Stimulated activated naive CD8-positive, alpha-beta T cell treated with anti-CD3 and anti-CD28 coated beads, Interleukin-15, amount 100 ng/mL, for 72 hours (primary cell): ENCODE measurements at places on chromosomes 16 and 17.

DNA sequence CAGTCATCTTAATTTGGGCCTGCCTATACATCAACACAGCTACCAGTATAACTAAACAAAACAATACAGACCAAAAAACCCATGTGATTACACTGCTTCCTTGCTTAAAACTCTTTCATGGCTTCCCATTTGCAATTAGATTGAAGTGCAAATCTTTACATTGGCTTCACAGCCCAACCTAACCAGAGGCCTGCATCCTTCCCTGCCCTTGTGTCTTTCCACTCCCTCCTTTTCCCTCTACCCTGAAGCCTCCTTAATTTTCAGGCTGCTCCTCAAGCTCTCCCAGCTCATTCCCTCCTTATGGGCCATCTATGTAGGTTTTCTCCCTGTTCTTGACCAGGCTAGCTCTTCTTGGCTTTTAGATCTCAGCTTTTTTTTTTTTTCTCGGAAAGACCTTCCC lies 147.8 kb downstream of the TOX3 start:
- no peak for DNase-seq

- DNase-seq: no peak
These were observed 1.2 kb downstream of the ZC3H7A start for GRCh38 chr16:11795887-11796226.

DNA sequence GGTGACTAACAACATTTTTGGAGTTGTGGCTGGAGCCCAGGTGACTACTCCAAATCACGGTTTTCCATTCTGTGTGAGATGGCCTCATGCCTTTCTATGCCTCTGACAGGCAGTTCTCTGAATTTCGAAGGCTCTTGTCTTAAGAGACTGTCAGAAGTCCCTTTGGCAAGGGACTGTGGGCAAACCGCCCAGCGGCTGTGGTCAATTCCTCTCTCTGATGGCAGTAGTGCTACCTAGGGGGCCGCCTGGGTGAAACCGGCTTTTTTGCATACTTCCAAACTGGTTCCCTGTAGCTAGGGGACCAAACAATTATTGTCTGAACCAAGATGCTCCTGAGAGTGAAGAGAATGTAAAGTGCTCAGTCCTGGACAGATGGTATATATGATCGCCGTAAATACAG lies 86.3 kb downstream of the SDR42E1 start:
- no peak for DNase-seq

DNA sequence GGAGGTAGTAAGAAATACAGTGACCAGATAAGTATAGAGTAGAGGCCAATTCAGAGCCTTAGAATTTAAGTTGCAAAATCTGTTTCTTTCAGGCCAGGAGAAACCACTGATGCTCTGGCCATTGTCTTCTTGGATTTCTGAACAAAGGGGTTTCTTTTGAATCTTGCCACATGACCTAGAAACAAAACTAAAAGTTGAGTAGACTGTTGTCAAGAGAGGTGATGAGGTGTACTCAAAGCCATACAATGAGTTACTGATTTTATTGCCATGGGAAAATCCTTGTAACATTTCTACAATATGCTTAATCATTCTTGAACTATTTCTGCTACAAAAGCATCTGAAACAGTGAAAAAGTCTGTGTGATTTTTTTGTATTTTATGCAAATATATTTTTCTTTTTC lies 881.3 kb downstream of the CDH11 start:
- no peak for DNase-seq

- no peak for DNase-seq
These were observed 8.7 kb downstream of the CYBC1 start for GRCh38 chr17:82441691-82442487.

GRCh38 chr17:52546493-52546892 lies 388.0 kb upstream of the CA10 start:
- DNase-seq: no peak

DNA sequence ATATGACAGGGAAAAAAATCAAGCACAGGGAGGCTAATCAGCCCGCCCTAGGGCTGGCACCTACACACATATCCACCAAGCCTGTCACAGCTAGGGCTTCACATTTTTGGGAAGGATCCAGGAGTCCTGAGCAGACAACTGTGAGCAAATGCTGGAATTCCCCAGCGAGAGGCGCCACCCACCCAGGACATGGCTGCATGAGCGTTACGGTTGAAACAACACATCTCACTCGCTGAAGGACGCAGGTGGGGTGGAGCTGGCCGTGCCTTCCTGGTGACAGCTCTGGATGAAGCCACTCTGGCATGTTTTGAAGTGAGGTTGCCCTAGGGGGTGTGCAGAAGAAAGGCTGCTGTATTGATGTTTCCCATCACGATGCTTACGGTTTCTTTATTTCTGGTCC lies 315.1 kb upstream of the EEF2KMT start:
- DNase-seq: no peak

DNA sequence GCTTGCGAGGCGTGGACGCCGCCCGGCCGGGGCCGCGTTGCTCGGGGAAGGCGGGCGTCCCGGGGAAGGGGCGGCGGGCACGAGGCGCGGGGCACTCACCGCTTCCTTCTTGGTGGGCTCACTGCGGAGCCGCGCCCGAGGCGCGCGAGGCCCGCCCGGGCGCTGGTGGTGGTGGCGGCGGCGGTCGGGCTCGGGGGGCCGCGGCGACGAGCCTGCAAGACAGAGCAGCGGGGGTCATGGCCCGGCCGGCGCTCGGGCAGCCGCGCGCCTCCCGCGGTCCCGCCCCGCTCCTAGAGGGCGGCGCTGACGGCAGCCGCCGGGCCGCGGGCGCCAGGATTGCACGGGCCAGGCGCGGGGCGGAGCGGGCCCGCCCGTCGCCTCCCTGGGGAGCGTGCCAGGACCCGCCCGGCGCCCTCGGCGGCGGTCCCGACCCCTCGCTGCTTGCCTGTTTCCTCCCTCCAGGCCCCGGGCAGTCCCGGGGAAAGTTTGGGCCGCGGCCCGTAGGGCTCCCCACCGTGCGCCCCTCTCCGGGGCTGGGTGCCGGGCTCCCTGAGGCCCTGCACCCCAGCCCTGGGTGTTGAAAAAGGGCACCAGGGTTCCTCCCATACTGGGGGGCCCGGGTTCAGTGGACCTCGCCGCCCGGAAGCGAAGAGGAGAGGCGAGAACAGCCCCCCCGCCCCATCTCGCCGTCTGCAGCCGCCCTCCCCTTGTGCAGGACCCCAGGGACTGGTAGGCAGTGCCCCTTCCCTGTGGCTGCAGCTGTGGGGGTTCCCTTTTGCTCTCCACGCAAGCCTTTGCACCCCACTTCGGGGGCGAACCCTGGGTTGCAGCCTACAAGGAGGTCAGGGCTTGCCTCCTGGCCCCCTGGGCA lies at the start of gene C16orf74:
Gene C16orf74, minus strand, starts transcription at position 270 of the 871 bp plus-strand sequence. CDS start 15,879 bp downstream, outside the sequence.
- DNase-seq: no peak

- DNase-seq: no peak
These were observed 245.0 kb upstream of the CDH5 start for GRCh38 chr16:66121466-66121865.

GRCh38 chr17:49015924-49016774 lies 19.0 kb downstream of the IGF2BP1 start:
- no peak for DNase-seq

GRCh38 chr17:74199306-74200092 lies 4.0 kb upstream of the RPL38 start:
- DNase-seq: peak; percentile 72

GRCh38 chr17:36008998-36009665 lies 7.8 kb upstream of the CCL15 start:
- DNase-seq: no peak

DNA sequence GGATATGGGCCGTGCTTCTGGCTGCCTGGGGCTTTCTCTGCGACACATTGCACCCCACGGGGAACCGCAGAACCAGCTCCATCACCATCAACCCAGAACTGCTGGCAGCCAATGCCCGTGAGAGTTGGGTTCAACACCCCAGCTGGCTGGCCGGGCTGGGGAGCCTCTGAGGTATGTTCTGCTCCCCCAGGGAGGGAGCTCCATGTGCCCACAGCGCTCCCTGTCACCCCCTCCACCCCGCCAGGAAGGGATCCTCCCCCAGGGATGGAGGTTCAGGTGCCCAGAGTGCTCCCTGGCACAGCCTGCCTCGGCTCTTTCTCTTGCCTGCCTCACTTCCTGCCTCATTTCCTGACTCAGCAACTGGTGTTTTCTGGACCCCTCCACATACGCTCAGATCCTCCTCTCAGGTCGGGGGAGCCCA lies 24.2 kb upstream of the MPRIP start:
- no peak for DNase-seq

GRCh38 chr17:77323413-77324171 lies 182.8 kb downstream of the SEC14L1 start:
- no peak for DNase-seq

DNA sequence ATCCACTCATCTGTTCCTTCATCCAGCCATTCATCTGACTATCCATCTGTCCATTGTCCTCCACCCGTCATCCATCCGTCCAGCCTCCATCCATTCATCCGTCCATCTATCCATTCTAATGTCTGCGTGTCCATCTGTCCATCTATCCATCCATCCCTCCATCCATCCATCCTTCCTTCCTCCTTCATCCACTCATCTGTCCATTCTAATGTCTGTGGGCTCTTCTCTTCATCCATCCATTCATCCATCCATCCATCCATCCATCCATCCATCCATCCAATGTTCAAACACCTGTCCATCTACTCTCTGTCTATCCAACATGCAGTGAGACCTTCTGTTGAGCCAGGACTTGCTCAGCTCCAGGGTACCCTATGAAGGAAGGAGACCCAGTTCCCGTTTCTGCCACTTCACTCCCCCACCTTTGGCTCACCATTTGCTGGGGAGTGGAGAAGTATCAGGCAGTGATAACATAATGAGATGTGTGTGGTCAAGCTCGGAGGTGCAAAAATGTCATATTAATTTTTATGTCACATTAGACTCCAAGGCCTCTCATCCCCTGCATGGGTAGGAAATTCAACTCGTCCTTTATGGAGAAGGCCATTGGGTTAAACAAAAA lies 36.5 kb upstream of the ADGRG1 start:
- no peak for DNase-seq

DNA sequence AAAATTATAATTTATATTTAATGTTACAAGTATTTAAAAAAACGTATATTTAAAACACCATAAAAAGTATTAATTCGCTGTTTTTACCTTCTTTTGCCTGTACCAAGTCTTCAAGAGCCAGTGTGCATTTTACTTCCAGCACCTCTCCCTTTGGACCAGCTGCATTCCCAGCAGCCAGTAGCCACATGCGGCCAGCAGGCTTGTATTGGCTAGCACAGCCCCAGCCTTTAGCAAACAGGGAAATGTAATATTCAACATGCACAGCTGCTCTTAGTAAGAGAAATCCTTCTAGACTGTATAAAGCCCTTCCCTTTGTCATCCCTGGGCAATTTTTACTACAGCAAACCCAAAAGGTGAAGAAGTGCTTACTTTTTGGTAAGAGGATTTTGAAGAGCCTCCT lies 6.6 kb downstream of the DHODH start:
- DNase-seq: no peak

- no peak for DNase-seq
These were observed 427.5 kb upstream of the PSMD7 start for GRCh38 chr16:73869126-73869525.

DNA sequence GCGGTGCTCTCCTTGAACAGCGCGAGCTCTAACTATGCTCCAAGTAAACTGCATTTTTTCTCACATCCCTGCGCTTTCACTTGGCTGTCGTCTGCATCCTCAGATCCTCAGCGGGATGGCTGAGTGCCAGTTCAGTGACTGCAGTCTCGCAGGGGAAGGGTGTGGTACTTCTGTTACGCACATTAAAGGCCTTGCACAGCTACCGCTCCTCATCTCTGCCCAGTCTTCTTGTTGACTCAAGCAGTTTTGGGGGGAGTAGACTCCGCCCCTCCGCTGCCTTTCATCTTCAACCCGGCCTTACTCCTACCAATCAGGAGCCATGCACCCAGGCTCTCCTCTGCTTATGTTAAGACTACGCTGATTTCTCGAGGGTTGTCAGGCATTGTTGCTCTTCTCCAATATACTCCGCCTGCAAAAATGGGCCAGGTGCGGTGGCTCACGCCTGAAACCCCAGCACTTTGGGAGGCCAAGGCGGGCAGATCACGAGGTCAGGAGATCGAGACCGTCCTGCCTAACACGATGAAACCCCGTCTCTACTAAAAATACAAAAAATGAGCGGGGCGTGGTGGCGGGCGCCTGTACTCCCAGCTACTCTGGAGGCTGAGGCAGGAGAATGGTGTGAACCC lies 10.0 kb downstream of the ATP5PD start:
- DNase-seq: peak; percentile 72

- DNase-seq: peak; percentile 56
These were observed 1.2 kb upstream of the HSF4 start for GRCh38 chr16:67163164-67163998.

GRCh38 chr17:78753316-78754250 lies 28.5 kb downstream of the CYTH1 start:
- DNase-seq: peak; percentile 57

GRCh38 chr17:39664581-39665561 lies at the start of gene TCAP:
TSS of gene TCAP (plus strand) at chr17:39665349. CDS start at chr17:39665360, 11 bp downstream.
- DNase-seq: no peak

GRCh38 chr16:89620406-89620841 lies 7.0 kb downstream of the DPEP1 start:
- no peak for DNase-seq

DNA sequence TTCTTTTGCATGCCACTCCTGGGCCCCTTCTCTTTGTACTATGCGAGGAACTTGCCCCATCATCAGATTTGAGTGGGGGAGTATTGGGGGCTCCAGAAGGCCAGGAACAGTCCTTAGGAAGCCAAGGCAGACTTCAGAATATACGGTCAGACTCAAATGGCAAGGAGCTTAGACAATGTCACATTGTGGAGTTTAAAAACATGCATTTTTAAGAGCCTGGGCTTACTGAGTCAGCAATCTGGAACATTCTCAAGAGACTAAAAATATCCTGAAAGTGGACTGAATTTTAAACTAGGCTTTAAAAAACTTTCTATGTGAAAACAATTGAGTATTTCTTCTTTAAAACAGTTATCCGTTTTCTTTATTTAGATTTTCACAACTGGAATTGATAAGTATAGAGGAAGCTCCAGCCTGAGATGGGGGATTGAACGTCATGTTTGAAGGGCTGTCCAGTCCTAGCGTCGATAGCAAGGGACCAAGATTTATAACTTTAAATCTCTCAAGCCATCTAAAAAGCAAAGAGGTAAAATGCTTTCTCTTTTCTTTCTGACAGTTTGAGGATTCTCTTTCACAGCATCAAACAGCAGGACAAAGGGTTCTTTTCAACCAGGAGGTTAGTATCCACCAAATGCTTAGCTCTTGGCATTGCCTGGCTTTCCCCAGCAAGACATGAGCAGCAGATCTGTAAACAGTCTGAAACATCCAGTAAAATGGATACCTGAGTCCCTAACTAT lies 45.8 kb upstream of the CDRT4 start:
- no peak for DNase-seq

GRCh38 chr16:57940382-57940966 lies 30.5 kb downstream of the CNGB1 start:
- no peak for DNase-seq

- no peak for DNase-seq
These were observed 68.2 kb upstream of the XYLT1 start for GRCh38 chr16:17538927-17539326.

DNA sequence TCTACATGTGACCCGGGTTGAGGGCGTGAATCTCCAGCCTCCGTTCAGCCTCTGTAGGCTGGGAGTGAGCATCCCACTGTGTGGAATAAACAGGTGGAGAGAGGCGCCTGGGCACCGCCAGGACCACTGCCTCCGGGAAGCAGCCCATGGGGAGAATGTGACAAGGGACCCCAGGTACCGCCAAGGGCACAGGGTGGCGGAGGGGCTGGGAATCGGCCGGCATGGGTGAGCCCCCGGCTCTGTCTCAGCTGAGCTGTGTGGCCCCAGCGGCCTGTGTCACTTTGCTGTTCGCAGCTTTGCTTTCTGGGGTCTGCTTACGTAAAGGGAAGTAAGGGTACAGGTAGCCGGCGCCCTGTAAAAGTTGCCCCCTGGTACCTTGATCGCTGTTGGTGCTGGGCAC lies 11.5 kb downstream of the GSE1 start:
- DNase-seq: no peak
